Fibroblast of skin of abdomen (primary cell): ENCODE measurements at places on chromosomes 12 and 14.
A peak's percentile ranks its signal among the peaks of the same experiment; 100 is the strongest.

DNA sequence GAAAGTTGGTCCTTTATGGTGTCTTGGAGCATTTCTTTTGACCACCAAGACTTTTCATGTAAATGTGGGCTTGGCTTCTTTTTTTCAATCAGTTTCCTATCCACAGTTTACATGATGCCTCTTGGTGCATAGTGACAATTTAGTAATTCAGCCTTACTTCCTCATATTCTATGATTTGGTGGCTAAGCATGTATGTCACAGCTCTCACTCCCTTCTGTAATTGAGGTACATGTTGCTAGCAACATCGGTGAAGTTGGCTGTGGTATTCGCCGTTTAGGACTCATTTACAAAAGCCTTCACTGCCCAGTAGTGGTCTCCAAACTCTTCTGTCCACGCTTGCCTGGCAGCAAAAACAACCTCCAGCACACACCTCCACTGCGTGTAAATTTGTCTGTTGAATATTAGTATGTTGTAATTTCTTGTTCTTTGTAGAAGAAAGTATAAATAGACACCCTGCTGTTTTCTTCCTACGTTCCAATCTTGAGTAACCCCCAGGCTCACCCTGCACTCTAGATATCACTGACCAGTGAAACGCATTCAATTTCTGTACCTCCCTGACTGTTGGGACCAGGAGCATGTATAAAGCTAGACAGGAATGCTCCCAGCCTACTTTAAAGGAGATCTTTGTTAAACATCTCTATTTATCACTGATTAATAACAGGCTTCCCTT, 90.4 kb downstream of the PPP2R5C start:
- DNase-seq: no peak

GRCh38 chr12:111203969-111204368, 164.9 kb downstream of the PHETA1 start:
- DNase-seq: no peak

DNA sequence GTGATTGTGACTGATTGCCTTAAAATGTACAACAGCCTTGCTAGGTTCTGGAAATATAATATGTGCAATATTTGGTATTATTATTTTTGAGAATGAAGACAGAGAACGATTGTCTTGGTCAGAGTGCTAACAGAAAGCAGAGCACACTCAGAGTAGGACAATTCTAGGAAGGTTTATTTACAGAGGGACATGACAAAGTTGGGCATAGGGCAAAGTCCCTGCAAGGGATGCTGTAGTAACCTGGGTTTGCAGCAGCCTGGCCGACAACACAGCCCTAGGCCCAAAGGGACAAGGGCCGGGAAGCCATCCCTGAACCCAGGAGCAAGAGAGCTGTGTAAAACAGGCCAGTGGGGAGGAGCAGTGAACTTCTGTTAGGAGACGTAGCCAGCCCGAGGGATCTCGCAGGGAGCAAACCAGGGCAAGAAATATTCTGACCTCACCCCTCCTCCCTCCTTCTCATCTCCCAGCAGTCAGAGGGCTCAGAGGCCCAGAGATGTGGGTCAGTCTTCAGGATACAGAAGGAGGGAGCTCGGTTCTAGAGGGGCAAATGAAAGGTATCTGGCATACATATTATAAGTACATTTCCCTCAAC, 51.0 kb upstream of the FERMT2 start:
- DNase-seq: no peak

DNA sequence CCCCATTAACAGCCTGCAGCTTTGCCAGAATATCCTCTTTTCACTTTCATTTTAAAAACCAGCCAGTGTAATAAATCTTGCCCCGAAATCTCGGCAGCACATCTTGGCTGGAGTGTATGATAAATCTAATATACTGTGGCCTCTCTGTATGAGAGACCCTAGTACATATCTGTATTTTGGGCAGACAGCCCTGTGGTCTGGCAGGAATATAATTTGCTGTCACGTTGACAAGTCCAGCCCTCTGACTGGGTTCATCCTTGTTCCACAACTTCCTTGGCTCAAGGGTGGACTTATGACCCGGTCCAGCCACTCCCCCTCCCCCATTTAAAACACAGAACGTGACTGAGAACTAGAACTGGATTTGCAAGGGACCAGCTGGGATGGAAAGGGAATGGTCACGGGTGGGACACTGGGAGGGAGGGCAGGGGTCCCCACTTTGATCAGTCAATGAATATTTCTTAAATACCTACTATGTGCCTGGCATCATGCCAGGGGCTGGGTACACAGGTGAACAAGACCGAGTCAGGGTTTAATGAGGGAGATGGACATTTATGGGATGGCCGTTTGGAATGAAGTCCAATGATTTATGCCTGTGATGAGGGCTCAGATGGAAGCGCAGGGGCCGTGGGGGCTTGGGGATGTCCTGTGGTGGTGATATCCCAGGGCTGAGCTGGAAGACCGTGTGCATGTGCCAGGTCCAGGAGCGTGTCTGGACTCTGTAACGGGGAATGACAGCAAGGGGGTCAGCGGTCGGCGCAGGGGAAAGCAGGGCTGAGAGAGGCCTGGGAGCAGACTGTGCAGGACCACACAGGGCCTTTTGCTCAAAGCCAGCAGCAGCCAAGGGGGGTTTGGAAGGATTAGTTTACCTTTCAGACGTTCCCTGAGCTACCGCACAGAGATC, 190.5 kb downstream of the PHETA1 start:
- no peak for DNase-seq

DNA sequence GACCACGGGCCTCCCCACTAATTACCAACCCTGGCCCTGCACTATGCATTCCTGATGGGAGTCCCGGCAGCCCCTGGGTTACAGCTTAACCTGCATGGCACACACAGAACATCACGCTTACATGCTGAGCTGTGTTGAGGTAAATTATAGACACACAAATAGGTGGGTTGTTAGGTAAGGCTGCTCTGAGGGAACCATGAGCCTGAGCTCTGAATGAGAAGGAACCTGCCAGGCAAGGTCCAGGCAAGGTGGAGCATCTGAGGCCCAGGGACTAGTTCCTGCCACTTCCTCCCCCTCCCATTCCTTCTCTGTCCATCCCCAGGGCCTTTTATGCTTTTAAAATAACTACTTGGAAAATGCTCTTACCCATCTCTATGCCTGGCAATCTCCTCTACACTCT, 82.7 kb upstream of the ESRRB start:
- no peak for DNase-seq

DNA sequence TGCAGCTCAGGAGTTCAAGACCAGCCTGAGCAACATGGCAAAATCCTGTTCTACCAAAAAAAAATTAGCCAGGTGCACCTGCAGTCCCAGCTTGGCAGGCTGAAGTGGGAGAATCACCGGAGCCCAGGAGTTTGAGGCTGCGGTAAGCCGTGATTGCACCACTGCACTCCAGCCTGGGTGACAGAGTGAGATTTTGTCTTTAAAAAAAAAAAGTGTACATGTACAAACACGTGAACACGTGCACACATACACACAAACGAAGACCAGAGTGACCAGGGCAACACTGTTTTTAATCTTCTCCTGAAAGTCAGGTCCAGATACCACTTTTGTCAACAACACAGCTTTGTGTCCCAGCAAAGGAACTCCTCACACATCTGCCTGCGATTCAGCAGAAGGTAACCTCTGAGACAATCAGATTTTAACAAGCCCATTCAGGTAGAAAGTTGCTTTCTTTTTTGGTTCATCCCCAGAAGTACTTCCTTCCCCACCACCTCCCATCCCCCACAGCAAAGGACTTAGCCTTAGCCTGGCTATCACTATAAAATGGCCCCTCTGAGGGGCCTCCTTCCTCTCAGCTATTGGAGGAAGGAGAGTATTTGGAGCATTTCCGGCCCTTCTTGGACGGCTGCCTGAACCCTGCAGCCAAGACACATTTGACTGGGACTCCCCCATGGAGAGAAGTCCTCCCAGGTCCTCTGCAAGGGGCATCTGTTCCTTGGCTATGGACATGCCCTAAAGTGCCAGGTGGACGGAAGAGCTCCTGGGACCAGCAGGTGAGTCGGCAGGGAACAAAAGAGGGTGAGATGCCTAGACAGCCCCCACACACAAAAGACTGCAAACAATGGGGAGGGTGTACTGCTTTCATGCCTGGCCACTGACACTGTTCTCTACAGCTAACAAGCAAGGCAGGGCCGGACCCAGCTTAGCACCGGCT, 9.8 kb downstream of the CTDSP2 start:
- DNase-seq: peak; percentile 94

- DNase-seq: no peak
Observed at GRCh38 chr12:53809005-53809404, 57.2 kb upstream of the CISTR start.

- no peak for DNase-seq
Observed at GRCh38 chr14:95502381-95502950, 14.0 kb downstream of the SYNE3 start.

DNA sequence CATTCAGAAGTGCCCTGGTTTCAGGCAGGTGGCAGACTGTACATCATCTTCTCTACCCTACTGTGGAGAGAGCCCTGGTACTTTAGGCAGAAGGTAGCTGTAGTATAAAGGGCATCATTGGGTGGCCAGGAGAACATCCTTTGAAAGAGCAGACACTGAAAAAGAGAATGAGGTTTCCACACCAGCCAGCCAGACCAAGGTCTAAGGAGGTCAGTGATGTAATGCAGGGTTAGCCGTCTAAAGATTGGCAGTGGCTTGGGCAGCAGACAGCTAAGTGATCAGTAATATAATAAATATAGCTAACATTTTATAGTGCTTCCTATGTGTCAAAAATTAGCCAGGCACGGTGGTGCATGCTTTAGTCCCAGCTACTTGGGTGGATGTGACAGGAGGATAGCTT, 12.0 kb downstream of the ZBTB25 start:
- DNase-seq: no peak

- DNase-seq: peak; percentile 56
Observed at GRCh38 chr12:75823475-75823874, 208.1 kb downstream of the PHLDA1 start.

DNA sequence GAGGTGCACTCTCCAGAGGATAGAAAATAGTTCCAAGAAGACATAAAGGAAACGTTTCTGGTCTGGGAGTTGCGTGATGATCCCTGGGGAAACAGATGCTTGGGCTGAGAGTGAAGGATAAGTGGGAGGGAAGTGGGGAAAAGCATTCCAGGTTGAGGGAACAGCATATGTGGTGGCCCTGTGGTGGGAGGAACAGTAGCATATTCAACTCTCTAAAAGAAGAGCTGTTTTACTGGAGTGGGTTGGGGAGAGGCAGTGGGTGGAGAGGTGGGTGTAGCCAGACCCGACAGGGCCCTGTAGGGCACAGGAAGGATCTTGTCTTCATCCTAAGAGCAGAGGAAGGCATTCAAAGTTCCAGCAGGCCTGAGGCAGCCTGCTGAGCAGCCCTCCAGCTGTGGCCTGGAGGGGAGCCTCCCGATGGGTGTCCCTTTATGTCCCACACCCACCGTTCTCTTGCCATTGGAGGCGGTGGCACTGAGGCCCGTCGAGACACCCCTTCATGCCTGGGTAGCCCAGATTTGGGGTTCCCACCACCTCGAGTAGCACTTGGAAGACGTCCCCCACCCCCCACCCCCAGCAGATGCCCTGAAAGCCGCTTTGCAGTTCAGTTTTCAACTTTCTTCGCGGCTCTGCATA, 310.5 kb upstream of the FKBP4 start:
- DNase-seq: no peak

GRCh38 chr14:38616959-38617358, 361.1 kb upstream of the CLEC14A start:
- DNase-seq: peak; percentile 4

GRCh38 chr14:61285364-61285763, 4.2 kb upstream of the TMEM30B start:
- no peak for DNase-seq

GRCh38 chr12:47867495-47867941, 37.3 kb downstream of the VDR start:
- peak; percentile 91 for DNase-seq

DNA sequence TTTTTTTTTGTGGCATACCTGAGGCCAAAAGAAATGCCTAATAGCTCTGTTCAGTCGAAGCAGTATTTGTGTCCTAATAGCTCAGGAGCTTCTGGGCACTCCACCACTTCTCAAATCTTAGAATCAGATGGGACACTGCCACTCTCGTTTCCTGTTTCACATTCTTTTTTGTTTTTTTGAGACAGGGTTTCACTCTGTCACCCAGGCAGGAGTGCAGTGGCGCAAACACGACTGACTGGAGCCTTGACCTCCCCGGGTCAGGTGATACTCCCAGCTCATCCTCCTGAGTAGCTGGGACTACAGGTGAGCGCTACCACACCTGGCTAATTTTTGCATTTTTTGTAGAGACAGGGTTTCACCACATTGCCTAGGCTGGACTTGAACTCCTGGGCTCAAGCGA, 52.7 kb downstream of the SPPL3 start:
- DNase-seq: no peak

DNA sequence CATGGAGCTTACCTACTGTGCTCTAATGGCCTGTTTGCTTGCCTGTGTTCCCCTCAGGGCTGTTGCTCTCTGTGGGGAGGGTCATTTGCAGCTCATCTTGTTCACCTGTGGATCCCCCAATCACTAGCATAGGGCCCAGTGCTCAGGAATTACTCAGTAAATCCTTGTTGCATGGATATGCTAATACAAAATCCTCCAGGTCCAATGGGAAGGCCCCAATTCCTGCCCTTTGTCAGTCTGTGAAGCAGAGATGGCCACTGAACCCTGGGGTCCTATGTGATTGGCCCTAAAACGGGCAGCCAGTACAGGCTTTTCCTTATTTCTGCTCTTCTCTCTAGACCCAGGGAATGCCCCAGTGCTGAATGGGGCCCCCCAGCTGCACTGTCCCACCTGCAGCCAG, 44.1 kb downstream of the FOS start:
- DNase-seq: no peak

DNA sequence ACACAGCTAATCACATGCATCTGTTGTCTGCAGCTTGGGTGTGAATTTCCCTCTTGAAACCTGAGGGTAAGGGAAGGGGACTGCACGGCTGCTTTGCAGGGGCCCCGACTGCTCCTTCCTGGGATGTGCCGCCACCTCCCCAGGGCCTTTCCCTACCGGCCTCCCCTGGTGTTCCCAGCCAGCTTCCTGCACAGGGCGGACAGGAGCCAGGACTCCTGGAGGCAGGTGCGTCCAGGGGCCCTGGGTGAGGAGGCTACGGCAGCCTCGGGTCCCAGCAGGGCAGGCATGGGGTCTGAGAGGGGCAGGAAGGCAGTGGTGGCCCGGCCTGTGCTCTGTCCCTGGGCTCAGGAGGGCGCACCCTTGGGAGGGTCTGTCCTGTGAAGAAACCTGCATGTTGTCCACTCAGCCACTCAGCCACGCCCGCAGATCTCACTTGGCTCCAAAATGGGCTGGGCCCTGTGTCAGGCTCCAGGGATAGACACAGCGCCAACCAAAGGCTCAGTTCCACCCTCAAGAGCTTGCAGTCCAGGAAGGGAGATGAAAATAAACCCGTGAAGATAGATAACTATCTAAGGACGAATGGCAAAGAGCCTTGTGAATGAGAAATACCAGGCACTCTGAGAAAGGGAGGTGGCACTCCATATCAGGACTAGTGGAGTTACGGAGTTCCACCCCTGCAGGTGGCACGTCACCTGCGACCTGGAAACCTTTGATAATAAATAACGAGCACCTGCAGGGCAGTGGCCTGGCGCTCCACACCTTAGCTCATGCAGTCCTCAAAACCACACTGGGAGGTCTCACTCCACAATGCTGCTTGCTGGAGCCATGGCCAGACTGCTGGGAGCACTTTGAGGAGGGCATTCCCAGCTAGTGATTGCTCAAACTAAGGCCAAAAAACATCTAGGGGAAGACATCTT, 427.4 kb downstream of the AACS start:
- DNase-seq: no peak
